ENCODE measurements at places on chromosomes 1 and 21.

GRCh38 chr1:102970496-102971078 lies 137.7 kb downstream of the COL11A1 start:
- peak; percentile 7 for DNase-seq

GRCh38 chr21:36369064-36369685 lies 16.0 kb upstream of the CHAF1B start:
- no peak for DNase-seq

- DNase-seq = no peak
Observed at GRCh38 chr1:202405928-202406327, 57.4 kb downstream of the PPP1R12B start.

DNA sequence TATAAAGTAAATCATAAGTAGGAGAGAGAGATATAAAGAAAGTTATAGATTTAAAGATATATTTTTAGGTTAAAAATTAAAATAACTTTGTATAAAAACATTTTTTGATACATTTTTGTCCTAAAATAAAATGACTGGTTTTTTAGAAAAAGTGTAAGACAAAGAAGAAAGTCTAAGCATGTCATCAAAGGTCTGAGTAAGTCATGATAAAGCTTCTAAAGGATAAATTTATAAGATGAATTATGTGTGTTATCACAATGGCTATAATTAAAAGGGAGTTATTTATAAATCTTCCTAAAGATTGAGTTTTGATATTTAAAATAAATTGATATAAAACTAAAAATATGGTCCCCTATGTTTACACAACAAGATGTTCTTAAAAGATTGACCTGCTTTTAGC lies 370.9 kb downstream of the PTPRU start:
- no peak for DNase-seq
